Hepatocyte (in vitro differentiated cells): ENCODE measurements at places on chromosomes 7 and 10. TPM values are rescaled to one million over a fixed set of nuclear protein-coding genes. Genes with fewer than 3 reads are reported as not detected.

GRCh38 chr10:35498693-35499092, 106.4 kb upstream of the GJD4 start:
- H3K4me1 ChIP-seq: peaks cover 9% of the 10 kb centered on the region
- no peaks in the 10 kb centered on the region for H3K36me3 ChIP-seq
- no peak for DNase-seq
- no peak overlapping the region for H3K27ac ChIP-seq

- no peaks in the 10 kb centered on the region for H3K36me3 ChIP-seq
- no peak overlapping the region for H3K27ac ChIP-seq
- no peak for DNase-seq
- no peak overlapping the region for H3K4me3 ChIP-seq
- H3K4me1 ChIP-seq: no peaks in the 10 kb centered on the region
Measured at GRCh38 chr7:152709287-152710152, 33.6 kb upstream of the XRCC2 start.

- no peak overlapping the region for H3K4me3 ChIP-seq
- no peak overlapping the region for H3K27ac ChIP-seq
- H3K4me1 ChIP-seq: peaks cover 13% of the 10 kb centered on the region
- H3K36me3 ChIP-seq: no peaks in the 10 kb centered on the region
- no peak for DNase-seq
Measured at GRCh38 chr7:12771378-12771877, 84.0 kb downstream of the ARL4A start.

- no peaks in the 10 kb centered on the region for H3K27me3 ChIP-seq
- H3K4me3 ChIP-seq: no peak overlapping the region
- no peaks in the 10 kb centered on the region for H3K4me1 ChIP-seq
- no peak overlapping the region for H3K27ac ChIP-seq
- H3K36me3 ChIP-seq: no peaks in the 10 kb centered on the region
Measured at GRCh38 chr10:57145548-57145947, 784.5 kb upstream of the ZWINT start.

DNA sequence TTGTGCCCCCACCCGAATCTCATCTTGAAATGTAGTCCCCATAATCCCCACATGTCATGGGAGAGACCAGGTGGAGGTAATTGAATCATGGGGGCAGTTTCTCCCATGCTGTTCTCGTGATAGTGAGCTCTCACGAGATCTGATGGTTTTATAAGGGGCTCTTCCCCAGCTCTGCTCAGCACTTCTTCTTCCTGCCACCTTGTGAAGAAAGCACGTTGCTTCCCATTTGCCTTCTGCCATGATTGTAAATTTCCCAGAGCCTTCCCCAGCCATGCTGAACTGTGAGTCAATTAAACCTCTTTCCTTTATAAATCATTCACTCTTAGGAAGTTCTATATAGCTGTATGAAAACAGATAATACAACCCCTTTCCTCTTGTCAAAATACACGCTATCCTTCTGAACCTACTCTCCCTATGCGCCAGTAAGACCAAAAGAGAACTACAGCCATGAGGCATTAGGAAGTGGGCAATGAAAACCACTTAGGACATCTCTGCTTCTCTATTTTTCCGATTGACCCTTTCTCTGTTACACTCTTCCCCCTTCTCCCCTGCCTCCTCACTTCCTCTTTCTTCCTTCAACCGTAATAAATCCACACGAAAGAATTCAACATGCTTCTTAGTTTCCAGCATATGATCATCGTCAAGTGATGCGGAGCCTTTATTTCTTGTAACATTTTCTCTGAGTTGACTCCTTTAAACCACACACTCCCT, 101.2 kb upstream of the WDR11 start:
- no peak for DNase-seq
- H3K27ac ChIP-seq: no peak overlapping the region
- no peaks in the 10 kb centered on the region for H3K4me1 ChIP-seq
- no peaks in the 10 kb centered on the region for H3K36me3 ChIP-seq

- DNase-seq: no peak
- no peak overlapping the region for H3K27ac ChIP-seq
- no peak overlapping the region for H3K4me3 ChIP-seq
- H3K4me1 ChIP-seq: no peaks in the 10 kb centered on the region
Measured at GRCh38 chr10:72056113-72056512, 32.2 kb downstream of the SPOCK2 start.

- H3K27me3 ChIP-seq: no peaks in the 10 kb centered on the region
- peak overlapping the region; percentile 95 for H3K27ac ChIP-seq
- H3K4me1 ChIP-seq: peaks cover 42% of the 10 kb centered on the region
- H3K4me3 ChIP-seq: peak overlapping the region; percentile 98
- DNase-seq: peak; percentile 72
- H3K36me3 ChIP-seq: no peaks in the 10 kb centered on the region
Measured at GRCh38 chr10:102119417-102120141, 589 bp downstream of the LDB1 start.

GRCh38 chr7:149882248-149883047, 8.7 kb downstream of the ATP6V0E2 start:
- no peaks in the 10 kb centered on the region for H3K4me1 ChIP-seq
- no peaks in the 10 kb centered on the region for H3K36me3 ChIP-seq
- H3K27me3 ChIP-seq: no peaks in the 10 kb centered on the region
- no peak overlapping the region for H3K27ac ChIP-seq

DNA sequence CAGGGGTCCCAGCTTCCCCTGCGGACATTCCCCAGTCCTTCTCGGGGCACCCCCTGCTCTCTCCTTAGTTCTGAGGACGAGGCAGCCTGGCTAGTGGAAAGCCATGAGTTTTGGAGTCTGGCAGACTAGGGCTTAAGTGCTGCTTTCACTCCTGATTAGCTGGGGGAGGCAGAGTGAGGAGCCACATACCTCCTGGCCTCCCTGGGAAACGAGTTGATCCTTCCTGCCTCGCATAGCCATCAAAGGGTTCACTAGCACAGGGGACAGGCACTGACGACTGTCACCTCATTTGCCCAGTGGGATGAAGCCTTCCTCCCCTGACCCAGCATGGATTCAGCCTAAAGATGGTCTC, 402.5 kb downstream of the RPS24 start:
- peaks cover 52% of the 10 kb centered on the region for H3K4me1 ChIP-seq
- no peaks in the 10 kb centered on the region for H3K36me3 ChIP-seq
- H3K27me3 ChIP-seq: no peaks in the 10 kb centered on the region
- H3K27ac ChIP-seq: peak overlapping the region; percentile 81
- no peak overlapping the region for H3K4me3 ChIP-seq
- DNase-seq: no peak

DNA sequence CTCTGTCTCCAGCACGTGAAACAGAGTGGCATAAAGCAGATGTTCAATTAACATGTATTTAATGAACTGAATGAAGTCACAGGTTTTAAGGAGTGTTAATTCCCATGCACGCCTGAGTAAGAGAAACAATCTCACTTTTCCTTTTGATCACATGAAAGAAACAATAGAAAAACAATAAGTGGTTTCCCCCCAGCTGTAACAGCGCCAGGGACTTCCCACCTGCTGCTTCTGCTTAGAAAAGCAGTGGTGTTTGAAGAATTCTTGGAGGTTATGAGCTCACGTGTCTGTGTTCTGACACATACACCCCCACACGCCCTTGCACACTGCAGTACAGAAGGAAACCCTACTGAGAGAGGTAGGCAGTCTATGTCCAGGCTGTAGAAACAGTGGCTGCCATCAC, 51.3 kb upstream of the FRMD4A start:
- no peaks in the 10 kb centered on the region for H3K36me3 ChIP-seq
- H3K27me3 ChIP-seq: no peaks in the 10 kb centered on the region
- DNase-seq: no peak
- no peak overlapping the region for H3K27ac ChIP-seq

Gene YKT6
- total RNA-seq: 86.9 and 88.9 TPM in 2 replicates

Gene NANOS1
- total RNA-seq: 3.8 and 4.5 TPM in 2 replicates

Gene NRCAM
- total RNA-seq: 34.4 and 41.5 TPM in 2 replicates

Gene SSC4D
- total RNA-seq: 6.9 and 9.7 TPM in 2 replicates
